ENCODE measurements at places on chromosomes 5 and 9.

- no peak for DNase-seq
Measured at GRCh38 chr9:37693260-37693659, 42.5 kb downstream of the FRMPD1 start.

DNA sequence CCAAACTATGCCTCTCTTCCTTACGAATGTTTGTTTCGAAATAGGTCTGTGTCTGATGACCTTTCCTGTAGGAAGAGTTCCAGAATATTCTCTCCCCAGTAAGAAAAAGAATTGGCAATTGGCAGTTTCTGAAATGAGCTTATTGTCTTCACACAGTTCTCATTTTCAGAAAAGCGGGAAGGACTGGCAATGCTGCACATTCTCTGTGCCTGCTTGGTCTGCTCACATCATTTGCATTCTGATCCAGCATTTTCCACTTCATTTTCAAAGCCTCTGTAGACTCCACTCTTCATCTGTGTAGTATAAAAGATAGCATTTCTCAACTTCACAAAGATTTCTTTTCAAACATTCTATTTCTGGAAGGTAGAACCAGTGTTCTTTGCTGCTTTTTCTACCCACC, 120.6 kb upstream of the CCDC112 start:
- DNase-seq, result no peak

GRCh38 chr5:127922603-127923002, 161.0 kb upstream of the SLC12A2 start:
- DNase-seq, result no peak

DNA sequence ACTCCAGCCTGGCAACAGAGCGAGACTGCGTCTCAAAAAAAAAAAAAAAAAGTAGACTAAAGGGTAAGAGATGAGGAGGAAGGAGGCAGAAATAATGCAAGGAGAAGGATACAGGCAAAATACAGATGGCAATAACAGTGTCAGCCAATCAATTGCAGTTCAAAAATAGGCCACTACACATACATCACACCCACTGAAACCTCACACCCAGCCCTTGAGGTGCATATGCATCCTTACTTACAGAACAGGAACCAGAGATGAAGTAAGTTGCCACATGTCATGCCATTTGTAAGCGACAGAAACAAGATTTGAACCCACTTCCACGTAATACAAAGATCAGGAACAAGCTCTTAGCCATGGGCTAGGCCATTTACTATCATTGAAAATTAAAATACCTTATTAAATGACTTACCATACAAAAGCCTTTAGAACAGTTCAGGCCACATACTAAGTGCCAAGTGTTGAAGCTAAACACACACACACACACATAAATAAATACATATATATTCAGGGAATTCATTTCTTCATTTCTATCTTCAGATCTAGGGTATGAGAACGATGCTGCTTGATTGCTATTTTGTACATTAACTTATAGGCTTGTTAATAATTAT, 98.4 kb downstream of the FNBP1 start:
- DNase-seq, result no peak

DNA sequence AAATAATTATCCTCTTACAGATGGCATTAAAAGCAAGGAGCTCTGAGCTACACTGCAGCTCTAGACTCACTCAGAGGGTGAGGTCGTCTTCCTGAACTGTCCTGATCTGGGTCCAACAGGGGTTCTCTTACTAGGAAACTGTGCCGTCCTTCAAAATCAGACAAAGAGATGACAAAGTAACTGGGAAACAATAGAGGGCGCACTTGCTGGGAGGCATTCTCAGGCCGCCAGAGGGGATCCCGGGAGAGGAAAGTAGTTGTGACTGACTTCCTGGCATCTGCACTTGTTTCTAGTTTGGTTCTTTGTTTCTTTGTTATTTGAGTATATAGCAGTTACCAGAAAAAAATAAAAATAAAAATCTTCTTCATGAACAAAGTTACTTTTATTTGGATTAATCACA, 142.9 kb upstream of the MSX2 start:
- DNase-seq, result no peak

DNA sequence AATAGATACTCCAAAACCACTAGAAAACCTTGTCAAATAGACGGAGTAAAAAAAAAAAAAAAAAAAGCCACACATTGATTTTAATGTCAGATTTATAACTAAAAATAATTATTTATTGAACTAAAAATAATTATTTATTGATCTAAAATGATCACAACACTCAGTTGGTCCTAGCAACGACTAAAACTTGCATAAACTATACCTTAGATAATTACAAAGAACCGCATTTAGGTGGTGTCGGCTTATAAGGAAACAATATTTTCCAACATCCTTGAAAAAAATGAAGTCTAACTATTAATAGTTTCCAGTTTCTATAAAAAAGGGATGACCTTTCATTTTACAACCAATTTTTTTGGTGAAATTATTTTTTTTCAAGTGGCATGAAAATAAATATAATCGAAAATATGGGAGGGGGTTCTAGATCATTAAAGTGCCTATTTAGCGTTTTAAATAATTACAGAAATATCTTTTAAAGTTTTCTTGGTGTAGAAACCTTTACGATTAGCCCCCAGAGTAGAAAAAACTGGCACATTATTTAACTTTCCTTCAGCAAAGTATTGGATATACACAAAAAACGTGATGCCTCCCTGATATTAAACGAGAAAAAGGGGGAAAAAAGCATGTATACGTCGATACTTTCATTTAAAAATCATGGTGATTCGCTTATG, 3.7 kb downstream of the ARRDC3 start:
- DNase-seq, result no peak

GRCh38 chr5:62896121-62896893, 317.7 kb downstream of the LRRC70 start:
- DNase-seq, result no peak

- DNase-seq, result no peak
Measured at GRCh38 chr5:171424726-171425125, 5.3 kb downstream of the FGF18 start.

- DNase-seq, result no peak
Measured at GRCh38 chr5:151022511-151023018, 2.2 kb downstream of the GPX3 start.
